ENCODE measurements at places on chromosomes 16 and 17.

DNA sequence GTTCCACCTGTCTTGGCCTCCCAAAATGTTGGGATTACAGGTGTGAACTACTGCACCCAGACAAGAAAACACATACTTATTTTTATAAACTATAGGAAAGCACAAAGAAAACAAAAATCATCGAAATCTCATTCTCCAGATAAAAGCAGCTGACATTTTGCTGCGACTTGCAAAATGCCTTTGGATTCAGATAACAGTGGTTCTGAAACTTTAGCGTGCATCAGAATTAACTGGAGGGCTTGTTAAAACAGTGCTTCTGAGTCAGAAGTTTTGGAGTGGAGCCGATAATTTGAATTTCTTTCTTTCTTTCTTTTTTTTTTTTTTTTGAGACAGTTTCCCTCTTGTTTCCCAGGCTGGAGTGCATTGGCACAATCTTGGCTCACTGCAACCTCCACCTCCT lies 17.7 kb upstream of the GJD3 start:
- DNase-seq = no peak

- DNase-seq = no peak
These were observed 122.8 kb upstream of the HS3ST4 start for GRCh38 chr16:25568991-25569390.

DNA sequence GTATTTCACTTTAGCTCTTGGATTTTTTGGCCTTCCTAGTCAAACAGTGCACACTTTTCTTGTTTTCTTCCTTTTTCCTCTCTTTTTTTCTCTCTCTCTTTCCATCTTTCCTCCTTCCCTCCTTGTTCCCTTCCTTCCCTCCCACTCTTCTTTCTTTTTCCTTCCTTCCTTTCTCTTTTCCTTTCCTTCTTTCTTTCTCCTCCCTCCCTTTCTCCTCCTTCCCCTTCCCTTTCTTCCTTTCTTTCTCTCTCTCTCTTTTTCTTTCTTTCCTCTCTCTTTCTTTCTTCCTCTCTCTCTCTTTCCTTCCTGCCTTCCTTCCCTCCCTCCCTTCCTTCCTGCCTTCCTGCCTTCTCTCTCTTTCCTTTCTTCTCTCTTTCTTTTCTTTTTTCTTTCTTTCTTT lies 181.6 kb upstream of the ELAC2 start:
- no peak for DNase-seq

GRCh38 chr17:6551869-6552531 lies 4.4 kb downstream of the PITPNM3 start:
- DNase-seq = no peak

DNA sequence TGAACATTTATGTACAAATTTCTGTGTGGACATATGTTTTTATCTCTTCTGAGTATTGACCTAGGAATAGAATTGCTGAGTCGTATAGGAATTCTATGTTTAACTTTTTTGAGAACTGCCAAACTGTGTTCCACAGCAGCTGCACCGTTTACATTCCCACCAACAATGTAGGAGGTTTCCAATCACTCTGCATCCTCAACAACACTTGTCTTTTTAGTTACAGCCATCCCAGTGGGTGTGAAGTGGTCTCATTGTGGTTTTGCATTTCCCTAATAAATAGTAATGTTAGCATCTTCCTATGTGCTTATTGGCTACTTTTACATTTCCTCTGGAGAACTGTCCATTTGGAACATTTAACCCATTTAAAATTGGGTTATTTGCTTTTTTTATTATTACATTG lies 36.6 kb upstream of the NACA2 start:
- DNase-seq = no peak

- no peak for DNase-seq
These were observed 741 bp upstream of the TLCD3A start for GRCh38 chr17:731644-732066.

DNA sequence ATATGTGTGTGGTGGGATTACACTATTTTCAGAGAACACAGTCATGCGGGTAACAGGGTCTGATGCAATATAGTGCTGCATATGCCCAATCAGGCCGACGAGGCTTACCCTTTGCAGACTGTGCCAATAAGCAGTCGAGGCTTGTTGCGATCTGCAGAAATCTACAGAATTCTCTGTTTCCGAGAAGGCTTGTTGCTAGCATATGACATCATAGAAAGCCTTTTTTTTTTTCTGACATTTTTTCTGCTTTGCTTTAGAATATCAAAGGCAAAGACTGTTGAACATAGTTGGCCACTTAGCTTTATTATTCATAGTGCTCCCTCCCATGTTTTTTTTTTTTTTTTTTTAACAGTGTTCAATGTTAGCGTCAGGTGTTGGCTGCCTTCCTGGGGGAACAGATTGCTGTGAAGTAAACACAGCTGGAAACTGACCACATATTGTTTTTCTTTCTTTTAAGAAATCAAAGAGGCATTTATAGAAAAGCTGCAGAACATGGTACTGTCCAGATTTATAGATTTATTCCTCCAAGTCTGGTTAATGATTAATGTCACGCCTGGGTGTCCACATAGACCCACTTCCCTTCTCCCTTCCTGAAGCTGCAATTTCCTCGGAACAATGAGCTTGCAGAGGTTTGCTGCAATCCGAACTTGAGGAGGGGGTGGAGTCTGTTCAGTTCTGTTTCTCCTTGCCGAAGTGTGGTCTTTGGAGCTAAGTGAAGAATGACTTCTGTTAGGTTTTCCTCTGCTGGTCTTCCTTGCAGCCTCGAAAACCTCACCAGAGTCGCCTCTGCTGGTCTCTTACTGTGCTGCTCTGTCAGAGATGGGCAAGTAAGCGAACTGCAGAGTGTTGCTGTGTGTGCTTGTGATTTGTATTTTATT lies 87.3 kb downstream of the MAP2K6 start:
- DNase-seq = no peak

DNA sequence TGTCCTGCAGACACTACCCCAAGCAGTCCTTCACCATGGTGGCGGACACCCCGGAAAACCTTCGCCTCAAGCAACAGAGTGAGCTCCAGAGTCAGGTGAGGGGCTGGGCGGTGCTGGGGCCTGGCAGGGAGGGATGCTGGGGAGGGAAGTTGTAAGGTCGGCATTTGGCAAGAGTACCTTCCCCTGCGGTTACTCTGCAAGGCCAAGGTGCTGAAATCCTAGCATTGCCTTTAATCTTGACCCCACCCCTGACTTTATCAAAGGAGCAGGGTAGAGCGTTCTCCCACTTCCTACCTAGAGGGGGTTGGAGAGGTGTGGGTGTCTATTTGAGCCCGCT lies 20.5 kb downstream of the LASP1 start:
- DNase-seq = no peak

- peak; percentile 26 for DNase-seq
These were observed 1.3 kb downstream of the TUBB3 start for GRCh38 chr16:89924297-89924924.
